ENCODE measurements at places on chromosomes 3 and 15.

- DNase-seq = no peak
These were observed 133.4 kb upstream of the WNT5A start for GRCh38 chr3:55620351-55621025.

GRCh38 chr3:183880121-183880520 is 4.6 kb downstream of the PARL start:
- no peak for DNase-seq

DNA sequence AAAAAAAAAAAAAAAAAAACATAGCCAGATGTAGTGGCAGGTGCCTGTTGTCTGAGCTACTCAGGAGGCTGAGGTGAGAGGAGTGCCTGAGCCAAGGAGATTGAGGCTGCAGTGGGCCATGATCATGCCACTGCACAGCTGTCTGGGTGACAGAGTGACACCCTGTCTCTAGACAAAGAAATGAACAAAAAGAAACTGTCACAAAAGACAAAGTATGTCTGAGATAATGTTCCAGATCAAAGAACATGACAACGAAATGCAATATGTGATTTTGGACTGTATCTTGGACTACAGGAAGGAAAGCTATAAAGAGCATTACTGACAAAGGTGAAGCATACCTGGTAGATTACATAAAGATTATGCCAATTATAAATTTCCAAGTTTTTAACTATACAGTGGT is 862.8 kb downstream of the ROBO2 start:
- no peak for DNase-seq

- DNase-seq = no peak
These were observed 64.0 kb upstream of the CDAN1 start for GRCh38 chr15:42800731-42801474.

DNA sequence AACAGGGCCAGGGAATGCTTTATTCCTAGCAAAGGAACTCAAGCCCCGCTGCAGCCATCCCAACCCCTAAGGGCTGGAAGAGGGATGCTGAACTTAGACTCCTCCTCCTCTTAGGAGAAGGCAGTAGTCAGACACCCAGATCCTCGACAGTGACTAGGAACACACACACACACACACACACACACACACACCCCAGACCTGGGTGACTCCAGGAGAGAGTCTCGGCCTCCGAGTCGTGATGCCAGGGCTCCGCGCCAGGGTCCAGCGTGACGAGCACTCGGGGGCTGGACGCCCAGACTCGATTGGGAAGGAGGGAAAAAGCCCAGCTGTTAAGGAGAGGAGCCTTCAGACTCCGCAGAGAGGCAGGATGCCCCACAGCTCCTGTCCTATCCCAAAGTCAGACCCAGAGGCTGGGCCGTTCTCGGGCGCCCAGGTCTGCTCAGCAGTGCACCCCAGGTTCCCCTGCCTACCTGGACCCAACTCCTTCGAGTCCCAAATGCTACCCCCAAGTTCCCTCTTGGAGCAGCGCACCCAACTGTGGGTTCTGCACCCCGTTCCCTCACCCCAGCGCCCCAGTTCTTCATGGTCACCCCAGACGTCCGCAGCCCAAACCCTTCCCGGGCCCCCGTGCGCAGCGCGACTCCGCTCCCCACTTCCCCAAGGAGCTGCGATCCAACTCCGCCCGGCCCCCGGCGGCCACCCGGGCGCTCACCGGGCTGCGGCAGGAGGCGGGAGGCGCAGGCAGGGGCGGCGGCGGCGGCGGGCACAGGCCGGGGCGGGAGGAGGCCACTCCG is 421 bp downstream of the BMF start:
- DNase-seq = no peak

- DNase-seq = no peak
These were observed 26.8 kb downstream of the SPTBN5 start for GRCh38 chr15:41866872-41867579.

- no peak for DNase-seq
These were observed 36.6 kb downstream of the CD86 start for GRCh38 chr3:122091602-122092295.

GRCh38 chr15:99264125-99264524 is 12.8 kb downstream of the LRRC28 start:
- DNase-seq = no peak

- DNase-seq = peak; percentile 71
These were observed 4.1 kb upstream of the ACTC1 start for GRCh38 chr15:34799149-34800101.

DNA sequence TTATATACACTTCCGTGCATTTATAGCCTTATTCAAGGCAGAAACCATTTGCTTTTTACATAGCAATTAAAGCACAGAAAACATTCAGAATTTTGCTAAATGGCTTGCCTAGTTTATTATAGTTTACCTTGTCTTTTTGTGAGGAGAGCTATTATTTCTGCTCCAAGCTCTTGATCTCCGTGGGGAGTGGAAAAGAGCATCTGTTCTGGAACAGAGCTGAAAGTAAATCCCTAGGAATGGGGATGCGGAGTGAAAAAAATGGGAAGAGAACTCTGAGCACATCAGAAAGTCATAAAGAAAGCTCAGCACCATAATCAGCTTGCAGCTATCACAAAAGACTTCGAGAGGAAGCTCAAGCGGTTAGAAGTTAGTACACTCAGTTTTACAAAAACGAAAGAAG is 1006.7 kb downstream of the ROBO2 start:
- no peak for DNase-seq

DNA sequence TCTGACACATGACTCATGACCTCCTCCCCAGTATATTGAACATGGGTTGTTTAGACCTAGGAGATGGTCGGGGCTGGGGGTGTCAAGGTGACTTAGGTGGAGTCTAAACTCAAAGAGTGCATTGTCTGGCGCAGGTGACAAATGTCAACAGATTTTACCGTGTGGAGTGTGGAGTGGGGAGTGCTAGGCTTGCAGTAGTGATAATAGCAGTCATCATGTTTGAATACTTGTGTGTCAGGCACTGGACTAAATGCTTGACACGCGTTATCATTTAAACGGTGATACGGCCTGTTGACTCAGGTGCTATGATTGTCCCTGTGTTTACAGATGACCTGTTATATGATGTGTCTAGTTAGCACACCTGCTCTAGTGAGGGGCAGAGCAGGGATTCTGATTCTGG is 30.8 kb downstream of the MUC20 start:
- no peak for DNase-seq

- DNase-seq = no peak
These were observed 102.7 kb upstream of the AGBL1 start for GRCh38 chr15:85976986-85977385.

- DNase-seq = no peak
These were observed 30.1 kb upstream of the NEO1 start for GRCh38 chr15:73022161-73022560.

- no peak for DNase-seq
These were observed 86.8 kb downstream of the CCK start for GRCh38 chr3:42179110-42179725.

DNA sequence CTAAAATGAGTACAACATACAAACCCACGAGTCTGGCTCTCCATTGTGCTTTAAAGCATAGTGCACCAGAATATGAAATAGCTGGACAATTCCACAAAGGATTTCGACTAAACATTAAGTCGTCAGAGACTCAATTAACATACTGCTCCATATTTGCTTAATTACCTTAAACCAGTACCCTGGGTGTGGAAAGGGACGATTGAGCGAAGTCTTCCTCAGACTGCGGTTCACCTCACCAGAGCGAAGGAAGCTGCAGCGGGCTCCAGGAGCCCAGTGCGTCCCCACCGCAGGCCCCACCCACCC is 218 bp upstream of the TRPC1 start:
- DNase-seq = no peak

DNA sequence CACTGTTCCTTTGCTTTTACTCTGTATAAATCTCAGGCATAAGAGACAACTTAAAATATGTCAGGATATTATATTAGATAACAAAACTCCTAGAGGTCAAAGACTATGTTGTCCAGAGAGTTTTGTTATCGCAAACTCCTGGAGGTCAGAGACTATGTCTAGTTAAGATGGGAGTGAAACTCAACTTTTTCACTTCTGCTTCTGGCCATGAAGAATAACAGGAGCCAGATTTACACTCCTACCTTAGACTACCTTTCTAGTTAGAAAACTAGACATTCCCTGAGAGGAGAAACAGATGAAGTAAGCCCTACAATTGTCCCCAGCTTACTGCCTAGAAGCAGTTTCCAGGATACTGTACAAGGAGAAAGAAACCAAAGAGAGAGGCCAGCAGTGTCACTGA is 255.4 kb upstream of the UBE2E1 start:
- DNase-seq = no peak

DNA sequence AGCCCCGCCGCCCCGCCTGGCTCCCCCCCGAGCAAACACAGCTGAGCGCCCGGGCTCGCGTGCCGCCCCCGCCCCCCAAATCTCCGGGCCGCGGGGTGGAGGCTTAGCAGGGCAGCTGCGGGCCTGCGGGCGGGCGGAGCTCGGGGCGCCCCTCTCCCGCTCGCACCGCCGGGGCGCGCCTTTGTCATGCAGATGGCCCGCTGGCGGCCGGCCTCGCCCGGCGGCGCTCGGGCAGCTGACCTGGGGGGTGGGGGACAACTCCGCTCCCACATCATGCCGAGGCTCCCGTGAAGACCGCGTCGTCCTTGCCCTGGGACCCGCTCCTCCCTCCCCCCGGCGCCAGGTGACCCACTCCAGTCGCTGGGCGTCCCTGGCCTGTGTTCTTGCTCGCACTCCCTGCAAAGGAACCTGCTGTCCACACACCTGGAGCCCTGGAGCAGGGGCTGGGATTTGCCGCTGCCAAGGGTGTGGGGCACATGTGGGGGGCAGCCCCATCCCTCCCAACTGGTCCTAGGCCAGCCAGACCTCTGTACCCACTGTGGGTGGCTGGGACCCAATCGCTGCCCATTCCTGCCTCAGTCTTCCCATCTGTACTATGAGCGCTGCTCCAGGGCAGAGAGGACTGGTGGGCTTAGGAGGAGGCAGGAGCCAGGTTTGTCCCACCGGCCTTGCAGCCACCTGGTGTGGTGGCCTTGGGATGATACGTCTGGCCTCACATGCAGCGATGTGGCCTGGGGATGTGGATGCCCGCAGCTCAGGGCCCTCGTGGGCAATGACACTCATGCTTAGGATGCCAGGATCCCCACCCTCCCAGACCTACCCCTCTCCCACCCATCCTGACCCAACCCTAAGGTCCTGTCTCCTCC is 33.5 kb downstream of the DNAJB8 start:
- DNase-seq = no peak
